ENCODE measurements at places on chromosomes 12 and 14.

DNA sequence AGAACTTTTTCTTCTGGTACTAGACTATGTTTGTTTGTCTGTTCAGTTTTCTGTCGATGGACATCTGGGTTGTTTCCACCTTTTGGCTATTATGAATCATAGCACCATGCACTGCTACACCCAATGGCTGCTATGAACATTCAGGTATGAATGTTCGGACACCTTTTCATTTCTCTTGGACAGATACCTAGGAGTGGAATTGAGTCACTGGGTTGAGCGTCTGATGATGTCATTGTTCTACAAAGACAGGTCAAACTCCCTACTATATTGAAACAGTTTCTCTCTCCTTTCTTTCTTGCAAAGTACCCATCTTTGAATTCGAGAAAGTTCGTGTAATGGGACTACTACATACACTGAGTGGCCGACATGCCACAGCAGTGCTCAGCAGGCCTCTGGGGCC lies 44.7 kb downstream of the KCTD10 start:
- ATAC-seq = no peak

DNA sequence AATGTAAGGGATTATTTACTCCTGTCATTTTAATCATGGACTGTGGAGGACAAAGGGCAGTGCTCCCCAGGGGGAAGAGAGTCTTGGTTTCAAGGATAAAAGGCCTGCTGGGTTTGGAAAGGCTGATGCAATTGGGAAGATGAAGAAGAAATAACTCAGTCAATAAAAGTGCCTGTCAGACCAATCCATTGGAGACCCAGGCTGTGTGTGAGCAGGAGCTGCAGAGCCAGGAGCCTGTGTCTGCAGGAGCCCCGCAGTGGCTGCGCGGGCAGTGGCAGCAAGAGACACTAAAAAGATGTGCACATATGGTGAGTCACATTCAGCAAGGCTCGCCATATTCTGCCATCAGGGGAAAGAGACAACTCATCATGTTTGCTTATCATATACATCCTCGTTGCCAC lies 90.4 kb downstream of the CRACR2A start:
- ATAC-seq = no peak

GRCh38 chr14:93019367-93019843 lies 96.3 kb downstream of the ITPK1 start:
- ATAC-seq = peak; percentile 53

GRCh38 chr12:69239922-69240630 lies 707 bp downstream of the CPSF6 start:
- ATAC-seq = peak; percentile 66

- ATAC-seq = no peak
Measured at GRCh38 chr12:4934407-4935035, 24.8 kb downstream of the KCNA1 start.

Data from motor neuron (in vitro differentiated cells).